ENCODE measurements at places on chromosomes 4 and X.
A peak's percentile ranks its signal among the peaks of the same experiment; 100 is the strongest.

DNA sequence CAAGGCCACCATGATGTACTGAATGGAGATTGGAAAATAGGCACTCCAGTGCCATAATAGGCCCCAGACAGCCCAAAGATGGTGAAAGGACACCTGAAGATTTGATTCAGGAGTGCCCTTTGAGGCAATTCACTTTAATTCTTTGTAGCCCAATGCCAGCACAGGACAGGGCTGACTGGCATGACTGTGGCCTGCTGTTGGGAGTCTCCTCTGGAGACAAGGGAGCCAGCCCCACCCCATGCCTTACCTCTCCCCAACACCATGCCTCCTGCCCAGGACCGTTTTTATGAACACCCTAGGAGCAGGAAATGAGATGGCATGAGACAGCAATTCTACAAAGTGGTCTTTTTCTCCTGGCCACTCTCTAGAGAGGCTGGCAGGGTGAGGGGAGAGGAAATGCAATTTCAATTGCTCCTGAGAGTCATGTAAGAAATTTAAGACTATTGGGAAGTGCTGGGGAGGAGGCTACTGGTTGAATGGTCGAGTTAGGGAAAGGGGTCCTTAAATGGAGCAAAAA, 94.2 kb upstream of the MAMLD1 start:
- no peak for DNase-seq

- no peak for DNase-seq
Measured at GRCh38 chr4:75135068-75135825, 202.3 kb downstream of the PARM1 start.

DNA sequence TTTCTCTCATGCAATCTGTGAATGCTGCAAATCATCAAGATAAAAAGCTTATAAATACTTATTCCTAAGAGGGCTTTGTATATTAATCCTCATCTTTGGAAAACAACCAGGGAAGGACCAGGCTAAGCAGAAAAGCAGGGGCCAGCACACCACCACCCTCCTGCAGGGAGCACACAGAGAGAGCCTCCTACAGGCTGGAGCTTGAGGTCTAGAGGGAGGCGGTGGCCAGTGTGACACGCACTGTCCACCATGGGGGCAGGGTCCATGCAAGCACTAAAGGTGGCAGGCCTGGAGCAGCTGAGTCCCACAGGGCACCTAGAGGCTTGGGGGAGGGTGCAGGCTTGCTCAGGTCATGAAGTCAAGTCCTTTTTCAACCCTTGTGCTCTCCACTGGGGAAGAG, 236.9 kb downstream of the TACR3 start:
- no peak for DNase-seq

DNA sequence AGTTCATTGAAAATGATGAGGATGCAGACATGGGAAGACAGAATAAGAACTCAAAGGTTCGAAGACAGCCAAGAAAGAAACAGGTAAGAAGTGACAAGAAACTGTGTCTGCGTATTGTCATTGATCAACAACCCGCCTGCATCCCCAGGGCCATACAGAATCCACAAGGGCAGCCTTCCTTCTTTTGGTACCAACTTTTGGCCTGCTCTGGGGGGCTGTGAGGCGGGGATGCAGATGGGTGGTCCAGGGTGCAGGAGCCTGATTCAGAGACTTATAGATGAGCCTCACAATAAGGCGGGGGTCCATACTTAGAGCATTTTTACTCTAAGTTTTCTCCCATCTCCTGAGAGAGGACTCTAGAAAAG, 9.0 kb downstream of the CC2D2A start:
- no peak for DNase-seq

DNA sequence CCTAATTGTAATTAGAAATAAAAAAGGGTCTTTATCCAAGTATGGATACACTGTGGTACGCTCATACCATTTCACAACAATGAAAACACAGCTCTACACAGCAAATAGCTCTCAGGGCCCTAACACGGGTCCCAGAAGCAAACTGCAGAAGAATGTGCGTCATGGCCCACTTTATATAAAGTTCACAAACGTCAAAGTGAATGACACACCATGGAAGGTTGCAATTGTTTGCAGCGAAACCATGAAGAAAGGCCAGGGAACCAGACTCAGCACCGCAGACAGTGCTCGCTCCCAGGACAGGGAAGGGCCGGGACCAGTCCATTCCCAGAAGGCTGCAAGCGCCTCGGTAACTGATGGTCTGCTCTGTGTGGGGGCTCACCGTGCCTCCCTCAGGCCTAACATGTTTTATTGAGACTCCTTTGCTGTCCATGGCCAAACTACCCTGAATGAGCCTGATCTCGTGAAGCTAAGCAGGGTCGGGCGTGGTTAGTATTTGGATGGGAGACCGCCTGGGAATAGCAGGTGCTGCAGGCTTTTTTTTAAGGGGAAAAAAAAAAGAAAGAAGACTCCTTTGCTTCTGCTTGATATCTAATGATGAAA, 47.8 kb downstream of the ACOX3 start:
- no peak for DNase-seq

- peak; percentile 48 for DNase-seq
Measured at GRCh38 chr4:75555294-75556164, at the start of gene ODAPH. TSS of gene ODAPH (plus strand) at chr4:75556066. CDS start at chr4:75556083, 17 bp downstream.

GRCh38 chrX:1134976-1135375, 77.5 kb downstream of the CRLF2 start:
- no peak for DNase-seq

GRCh38 chr4:25938366-25938765, 24.3 kb downstream of the SMIM20 start:
- DNase-seq, result peak; percentile 26

- no peak for DNase-seq
Measured at GRCh38 chrX:77788050-77788449, 2.0 kb upstream of the ATRX start.

GRCh38 chr4:20565075-20565721, 135.1 kb upstream of the PACRGL start:
- no peak for DNase-seq

DNA sequence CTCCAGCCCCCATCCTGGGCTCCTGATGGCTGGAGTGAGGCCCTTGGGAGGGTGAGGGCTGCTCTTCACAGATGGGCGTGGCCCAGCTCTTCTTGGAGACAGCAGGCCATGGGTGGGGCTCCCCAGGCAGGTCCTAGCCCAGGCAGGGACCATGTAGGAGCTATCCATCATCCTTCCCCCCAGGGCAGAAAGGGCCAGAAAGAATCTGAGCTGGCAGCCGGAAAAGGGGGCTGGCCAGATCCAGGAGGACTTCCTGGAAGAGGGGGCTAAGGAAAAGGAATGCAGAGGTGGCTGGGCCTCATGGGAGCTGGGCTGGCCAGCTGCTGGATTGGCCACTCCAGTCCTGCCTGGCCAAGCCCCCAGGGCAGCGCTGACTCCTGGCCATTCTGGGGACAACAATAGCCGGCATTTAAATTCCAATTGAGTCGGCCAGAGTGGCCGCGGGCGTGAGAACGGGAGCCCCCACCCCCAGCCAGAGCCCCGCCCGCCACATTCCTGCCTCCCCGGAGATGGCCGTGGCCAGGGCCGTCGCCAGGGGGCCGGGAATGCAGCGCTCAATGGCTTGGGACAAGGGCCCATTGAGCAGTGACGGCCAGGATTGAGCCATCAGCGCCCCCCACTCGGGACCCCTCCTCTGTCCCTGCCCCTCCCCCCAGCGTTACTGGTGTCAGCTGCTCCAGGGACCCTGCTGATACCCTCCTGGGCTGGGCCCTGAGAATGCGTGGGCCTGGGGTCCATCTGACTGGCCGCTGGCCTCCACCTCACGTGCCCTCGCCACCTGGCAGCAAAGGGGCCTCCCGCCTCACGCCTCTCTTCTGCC, 15.1 kb upstream of the FGFR3 start:
- DNase-seq, result no peak

DNA sequence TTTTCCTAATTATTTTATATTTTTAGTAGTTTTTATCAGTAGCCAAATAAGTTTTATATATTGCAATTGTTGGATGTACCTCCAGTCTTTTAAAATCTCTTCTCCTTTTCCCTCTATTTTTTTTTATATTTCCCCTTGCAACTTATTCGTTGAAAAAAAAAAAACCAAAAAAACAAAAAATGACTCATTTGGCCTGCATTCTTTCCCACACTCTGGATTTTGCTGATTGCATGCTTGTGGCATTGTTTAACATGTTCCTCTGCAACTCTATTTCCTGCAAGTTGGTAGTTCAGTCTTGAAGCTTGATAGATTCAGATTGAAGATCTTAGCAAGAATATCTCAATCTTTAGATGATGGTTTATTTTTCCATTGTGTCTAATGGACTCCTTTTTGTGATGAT, 260.6 kb upstream of the BOD1L1 start:
- no peak for DNase-seq

GRCh38 chr4:30719454-30720020, 632 bp upstream of the PCDH7 start:
- DNase-seq, result no peak

DNA sequence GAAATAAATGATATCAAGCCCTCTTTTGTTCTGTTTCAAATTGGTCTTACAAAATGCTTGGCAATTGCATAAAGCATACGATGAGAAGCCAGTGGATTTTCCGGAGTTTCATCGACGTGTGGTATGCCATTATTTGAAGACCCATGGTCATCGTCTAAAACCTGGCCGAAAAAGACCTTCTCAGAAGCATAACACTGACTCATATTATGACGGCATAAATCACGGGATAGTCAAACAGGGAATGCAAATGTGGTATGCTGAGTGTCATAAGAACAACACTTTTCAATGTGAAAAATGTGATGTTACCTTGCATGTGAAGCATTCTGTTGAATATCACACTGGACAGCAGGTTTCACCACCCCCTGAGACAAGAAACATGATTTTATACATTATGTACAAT, 695.2 kb downstream of the GRXCR1 start:
- DNase-seq, result no peak

DNA sequence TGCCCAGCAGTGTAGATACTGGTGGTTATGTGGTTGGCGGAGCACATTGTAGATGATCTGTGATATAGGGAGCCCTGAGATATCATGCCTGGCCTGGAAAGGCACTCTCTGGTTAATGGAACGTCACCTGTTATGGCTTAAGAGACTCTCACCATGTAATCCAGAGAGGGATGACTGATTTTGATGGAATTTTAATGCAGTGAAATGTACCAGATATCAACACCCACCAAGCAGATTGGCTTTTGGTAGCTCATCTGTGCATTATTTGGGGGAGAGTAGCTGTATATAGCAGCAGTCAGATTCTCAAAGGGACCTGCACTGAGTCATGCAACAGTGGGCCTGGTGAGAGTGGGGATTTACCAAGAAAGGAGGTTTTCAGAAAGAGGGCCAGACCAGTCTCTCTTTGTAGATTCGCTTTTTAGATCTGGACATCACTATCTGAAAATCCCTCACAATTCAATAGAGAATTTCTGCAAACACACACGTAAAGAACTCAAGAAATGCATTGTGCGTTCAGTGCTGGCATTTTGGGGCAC, 17.3 kb downstream of the TSC22D3 start:
- no peak for DNase-seq

GRCh38 chr4:1910643-1911042, 39.5 kb downstream of the NSD2 start:
- DNase-seq, result no peak

GRCh38 chr4:168240821-168241220, 77.7 kb downstream of the DDX60 start:
- no peak for DNase-seq

GRCh38 chr4:14267373-14268060, 640.0 kb upstream of the BOD1L1 start:
- no peak for DNase-seq

GRCh38 chr4:172055046-172055445, 241.8 kb downstream of the GALNTL6 start:
- DNase-seq, result no peak

DNA sequence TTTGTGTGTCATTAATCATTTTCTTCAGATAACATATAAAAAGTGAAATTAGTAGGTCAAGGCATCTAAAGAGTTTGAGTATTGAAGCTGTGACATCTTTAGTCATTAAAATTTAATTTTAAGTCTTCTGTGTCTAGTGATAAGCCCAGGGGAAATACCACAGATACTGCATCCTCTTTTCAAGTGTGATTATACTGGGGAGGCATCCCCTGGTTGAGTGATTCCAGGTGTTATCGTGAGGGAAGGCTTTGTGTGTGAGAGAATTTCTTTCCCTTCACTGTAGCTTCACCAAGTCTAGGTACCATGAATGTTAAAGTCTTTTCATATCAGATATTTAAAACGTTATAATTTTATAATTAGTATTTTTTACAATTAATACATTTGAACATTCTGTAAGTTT, 193.4 kb downstream of the FRAS1 start:
- no peak for DNase-seq

- no peak for DNase-seq
Measured at GRCh38 chr4:54877006-54877405, 219.2 kb downstream of the KIT start.

- peak; percentile 32 for DNase-seq
Measured at GRCh38 chrX:103585411-103586313, at the start of gene TCEAL4. TSS of gene TCEAL4 (plus strand) at chrX:103585515. CDS start at chrX:103586676, 1,161 bp downstream.

GRCh38 chr4:3418029-3418762, 23.6 kb upstream of the HGFAC start:
- no peak for DNase-seq

DNA sequence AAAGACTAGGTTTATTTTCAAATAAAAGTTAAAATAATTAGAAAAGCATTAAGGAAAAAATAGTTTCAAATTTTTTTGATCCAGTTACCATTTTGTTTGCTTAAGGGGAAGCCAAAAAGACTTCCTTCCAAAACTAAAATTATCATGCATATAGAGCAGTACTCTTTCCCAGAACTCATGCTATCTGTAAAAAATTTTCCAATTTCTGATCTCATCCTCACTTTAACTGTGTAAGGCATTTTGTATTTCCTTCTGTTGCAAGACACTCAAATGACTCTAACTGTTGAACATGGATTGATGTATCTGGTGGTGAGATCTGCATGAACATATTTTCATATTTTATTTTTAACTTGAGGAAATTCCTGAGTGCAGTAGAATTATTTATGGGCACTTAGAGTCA, 150.1 kb downstream of the ADAM29 start:
- no peak for DNase-seq

DNA sequence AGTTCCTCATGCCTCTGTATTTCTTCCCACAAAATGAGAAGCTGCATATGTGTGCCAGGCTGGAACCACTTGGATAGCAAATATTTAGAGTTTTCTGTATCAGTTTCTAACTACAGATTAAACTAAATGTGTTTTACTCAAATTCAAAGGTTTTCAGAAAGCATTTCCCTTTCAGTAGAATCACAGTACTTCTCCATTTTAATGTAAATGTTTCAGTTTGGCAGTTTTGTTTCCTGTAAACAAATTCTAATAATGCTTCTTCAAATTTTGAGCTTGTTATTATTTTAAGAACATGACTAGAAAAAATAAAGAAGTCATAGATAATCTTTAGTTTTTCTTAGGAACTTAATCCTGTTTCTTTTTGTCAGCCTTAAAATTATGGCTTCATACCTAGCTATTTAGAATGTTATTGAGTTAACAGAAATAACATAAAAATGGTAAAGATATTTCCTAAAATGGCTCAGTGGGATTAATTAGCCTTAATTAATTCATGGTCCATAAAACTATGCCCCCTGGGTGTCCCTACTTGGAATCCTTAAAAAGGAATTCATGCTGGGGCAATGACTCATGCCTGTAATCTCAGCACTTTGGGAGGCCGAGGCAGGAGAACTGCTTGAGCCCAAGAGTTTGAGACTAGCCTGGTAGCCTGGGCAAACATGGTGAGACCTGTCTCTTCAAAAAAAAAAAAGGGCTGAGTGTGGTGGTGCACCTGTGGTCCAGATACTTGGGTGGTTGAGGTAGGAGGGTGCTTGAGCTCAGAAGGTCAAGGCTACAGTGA, 83.8 kb upstream of the GPR34 start:
- no peak for DNase-seq

GRCh38 chrX:153460826-153461225, 9.6 kb downstream of the HAUS7 start:
- DNase-seq, result peak; percentile 50

Measured in activated T-cell treated with anti-CD3 and anti-CD28 coated beads, Interleukin-2, amount 50 U/mL, for 72 hours (primary cell).